ENCODE measurements at places on chromosomes 16 and 17. TPM values are rescaled to one million over a fixed set of nuclear protein-coding genes. Genes with fewer than 3 reads are reported as not detected.

PIK3R5 gene
- polyA plus RNA-seq = 0.09 TPM

C1QTNF1 gene
- polyA plus RNA-seq = 10.2 TPM

GRCh38 chr16:2752850-2753732 lies 653 bp downstream of the SRRM2 start:
- DNase-seq = peak; percentile 87
- H3K4me1 ChIP-seq = peaks cover 23% of the 10 kb centered on the region
- peak overlapping the region; percentile 99 for H3K27ac ChIP-seq

GRCh38 chr17:15947271-15947670 lies 2.3 kb downstream of the ADORA2B start:
- H3K36me3 ChIP-seq = no peaks in the 10 kb centered on the region
- peak; percentile 51 for DNase-seq
- H3K27ac ChIP-seq = no peak overlapping the region

RNFT1 gene
- polyA plus RNA-seq = 18.1 TPM

BTBD17 gene
- polyA plus RNA-seq = 0.09 TPM

DNA sequence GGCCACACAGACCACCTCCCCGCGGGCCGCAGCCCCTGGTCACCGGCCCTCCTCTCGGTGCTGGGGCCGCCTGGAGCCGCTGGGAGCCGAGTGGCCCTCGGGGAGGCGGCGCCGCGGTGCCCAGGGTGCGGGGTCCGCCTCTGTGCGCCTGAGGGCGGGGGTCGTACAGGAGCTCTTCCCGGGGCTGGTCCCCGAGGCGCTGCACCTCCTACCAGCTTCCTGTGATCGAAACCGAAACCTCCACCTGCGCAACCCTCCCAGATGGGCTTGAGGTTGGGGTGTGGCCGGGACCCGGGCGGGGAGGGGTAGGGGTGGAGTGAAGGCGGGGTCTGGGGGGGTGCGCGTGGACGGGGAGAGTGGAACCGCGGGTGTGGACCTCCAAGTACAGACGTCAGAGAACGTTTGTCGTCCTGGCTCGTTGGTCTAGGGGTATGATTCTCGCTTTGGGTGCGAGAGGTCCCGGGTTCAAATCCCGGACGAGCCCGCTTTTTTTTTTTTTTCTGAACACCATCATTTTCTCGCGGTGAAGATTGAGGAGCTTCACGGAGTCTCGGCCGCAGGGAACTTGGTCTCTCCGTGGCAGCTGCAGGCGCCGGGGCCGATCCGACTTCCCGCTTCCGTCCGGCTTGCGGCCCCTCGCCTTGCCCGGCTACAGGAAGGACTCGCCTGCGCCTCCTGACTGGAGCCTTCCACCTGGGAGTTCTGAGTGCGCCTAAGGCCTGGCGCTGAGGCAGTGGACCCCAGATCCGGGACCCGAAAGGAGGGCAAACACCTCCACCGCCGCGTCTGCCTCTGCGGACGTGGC lies 23.9 kb downstream of the ZNF213 start:
- H3K4me3 ChIP-seq = peak overlapping the region; percentile 45
- no peak overlapping the region for H3K27ac ChIP-seq
- H3K36me3 ChIP-seq = no peaks in the 10 kb centered on the region

DNA sequence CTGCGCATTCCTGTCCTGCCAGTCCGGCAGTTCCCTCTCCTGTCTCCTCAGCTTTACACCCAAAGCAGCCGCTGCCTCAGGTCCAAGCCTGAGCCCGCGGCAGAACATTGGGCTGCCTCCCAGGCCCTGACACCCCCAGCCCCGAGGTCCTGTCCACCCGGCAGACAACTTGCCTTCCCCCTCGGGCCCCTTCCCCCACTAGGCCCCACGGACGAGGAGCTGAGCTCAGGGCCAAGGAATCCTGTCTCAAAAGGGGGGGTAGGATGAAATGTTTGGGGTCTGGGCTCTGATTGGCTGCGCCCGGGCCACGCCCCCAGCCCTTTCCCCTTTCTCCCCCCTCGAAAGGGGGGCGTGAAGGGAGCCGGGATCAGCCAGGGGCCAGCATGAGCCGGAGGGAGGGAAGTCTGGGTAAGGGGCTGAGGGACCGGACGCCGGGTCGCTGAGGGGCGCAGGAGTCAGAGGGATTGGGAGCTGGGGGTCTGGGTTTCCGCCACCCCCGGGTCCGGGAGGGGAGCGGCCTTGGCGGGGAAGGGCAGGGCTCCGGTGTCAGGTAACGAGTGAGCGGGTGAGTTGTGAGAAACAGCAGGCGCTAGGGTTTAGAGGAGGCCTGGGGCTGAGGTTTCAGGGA lies at the start of gene CTF1:
Gene CTF1, plus strand, starts transcription at position 354 of the 628 bp plus-strand sequence. Its CDS starts 30 bp downstream, at position 384.
- peak; percentile 88 for DNase-seq
- peak within 1 kb of the TSS; percentile 98 for H3K27ac ChIP-seq
- no peaks in the 10 kb centered on the region for H3K36me3 ChIP-seq
- H3K4me1 ChIP-seq = peaks cover 19% of the 10 kb centered on the region
- peak within 1 kb of the TSS; percentile 47 for H3K4me3 ChIP-seq

SCNN1B gene
- not detected for polyA plus RNA-seq

MT3 gene
- polyA plus RNA-seq = 1.0 TPM

GRCh38 chr16:30335598-30336474 lies 19.3 kb downstream of the CD2BP2 start:
- H3K4me1 ChIP-seq = no peaks in the 10 kb centered on the region
- no peak for DNase-seq
- H3K27me3 ChIP-seq = no peaks in the 10 kb centered on the region
- H3K27ac ChIP-seq = peak overlapping the region; percentile 88
- H3K36me3 ChIP-seq = no peaks in the 10 kb centered on the region

CIITA gene
- polyA plus RNA-seq = 1.1 TPM

Measured in cardiac muscle cell (in vitro differentiated cells and primary cell).